ENCODE measurements at places on chromosomes 6 and 20. TPM values are rescaled to one million over a fixed set of nuclear protein-coding genes. Genes with fewer than 3 reads are reported as not detected.

The JPH2 gene
- not detected for total RNA-seq

The SIRPB2 gene
- total RNA-seq: 9.5 TPM

The SPATA25 gene
- total RNA-seq: not detected

The GPR63 gene
- 0.13 TPM for total RNA-seq

The ATG5 gene
- 32.8 TPM for total RNA-seq

The SOBP gene
- 6.1 TPM for total RNA-seq

The VWA7 gene
- 0.25 TPM for total RNA-seq

The BANF2 gene
- total RNA-seq: not detected

The HLA-DOB gene
- total RNA-seq: 0.46 TPM

The ESR1 gene
- total RNA-seq: not detected

The SPATA2 gene
- total RNA-seq: 6.1 TPM

The SMIM13 gene
- 19.4 TPM for total RNA-seq

The MCHR2 gene
- not detected for total RNA-seq

The LY6G6D gene
- total RNA-seq: not detected

The AK9 gene
- 3.2 TPM for total RNA-seq

The FLRT3 gene
- 0.13 TPM for total RNA-seq

The CCND3 gene
- total RNA-seq: 87.5 TPM

The METTL24 gene
- total RNA-seq: not detected

The TTPAL gene
- 8.0 TPM for total RNA-seq

The KIF3B gene
- total RNA-seq: 25.1 TPM

All from endothelial cell of umbilical vein (primary cell).